ENCODE measurements at places on chromosomes 2 and 18.

GRCh38 chr2:225120186-225120585, 77.9 kb upstream of the DOCK10 start:
- DNase-seq: no peak

DNA sequence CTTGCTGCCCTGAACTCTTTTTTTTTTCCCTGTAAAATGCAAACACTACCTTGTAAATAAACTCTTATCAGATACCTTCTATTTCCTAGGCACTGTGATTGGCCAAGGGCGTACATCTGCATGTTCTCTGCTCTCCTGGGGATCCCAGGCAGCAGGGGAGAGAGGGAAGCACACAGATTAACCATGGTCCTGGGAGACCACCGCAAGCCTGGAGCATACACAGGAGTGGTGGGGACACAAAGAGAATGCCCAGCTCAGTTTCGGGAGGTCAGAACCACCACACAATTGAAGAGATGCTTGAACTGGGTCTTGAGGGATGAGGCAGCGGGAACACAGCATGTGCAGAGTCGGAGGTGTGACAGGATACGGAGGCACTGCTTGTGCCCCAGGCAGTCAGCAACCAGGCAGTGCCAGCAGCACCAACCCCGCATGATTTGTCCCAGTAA, 2.1 kb downstream of the GREB1 start:
- DNase-seq: no peak

GRCh38 chr2:199914372-199914958, 3.4 kb downstream of the C2orf69 start:
- no peak for DNase-seq

GRCh38 chr2:86249579-86250391, 50.5 kb downstream of the MRPL35 start:
- peak; percentile 60 for DNase-seq

DNA sequence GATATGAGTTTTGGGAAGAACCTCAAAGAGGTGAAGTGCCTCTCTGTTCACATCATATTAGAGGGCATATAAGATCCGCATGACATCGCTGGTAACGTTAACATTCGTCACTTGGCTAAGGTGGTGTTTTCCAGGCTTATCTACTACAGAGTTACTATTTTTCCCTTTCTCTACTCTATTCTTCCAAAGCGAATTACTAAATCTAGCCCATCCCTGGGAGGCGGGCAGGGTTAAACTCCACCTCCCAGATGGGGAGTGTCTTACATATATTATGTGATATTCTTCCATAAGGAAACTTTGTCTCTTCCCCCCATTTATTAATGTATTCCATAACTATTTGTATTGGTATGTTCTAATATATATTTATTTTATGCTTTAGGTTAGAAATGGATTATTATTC, 293.9 kb downstream of the CYRIA start:
- no peak for DNase-seq

DNA sequence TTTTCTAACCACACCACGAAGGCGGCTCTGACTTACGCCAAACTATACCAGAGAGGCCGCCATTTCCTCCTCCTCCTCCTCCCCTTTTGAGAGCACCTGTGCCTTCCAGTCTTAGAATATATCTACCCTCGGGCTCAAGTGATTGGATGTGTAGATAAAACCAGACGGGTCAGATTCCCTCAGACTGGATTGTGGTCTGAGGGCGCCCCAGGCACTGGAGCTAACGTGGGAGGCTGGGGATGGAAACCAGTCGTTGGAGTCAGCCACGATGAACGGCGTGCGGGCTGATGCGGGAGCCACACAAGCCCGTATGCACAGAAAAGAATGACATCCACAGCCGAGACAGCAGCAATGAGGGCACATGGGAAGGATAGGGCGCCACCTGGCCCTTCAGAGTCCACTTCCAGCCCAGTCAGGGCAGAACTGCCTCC, 12.3 kb upstream of the ODC1 start:
- DNase-seq: no peak

GRCh38 chr18:45978084-45978483, 11.0 kb upstream of the EPG5 start:
- no peak for DNase-seq

DNA sequence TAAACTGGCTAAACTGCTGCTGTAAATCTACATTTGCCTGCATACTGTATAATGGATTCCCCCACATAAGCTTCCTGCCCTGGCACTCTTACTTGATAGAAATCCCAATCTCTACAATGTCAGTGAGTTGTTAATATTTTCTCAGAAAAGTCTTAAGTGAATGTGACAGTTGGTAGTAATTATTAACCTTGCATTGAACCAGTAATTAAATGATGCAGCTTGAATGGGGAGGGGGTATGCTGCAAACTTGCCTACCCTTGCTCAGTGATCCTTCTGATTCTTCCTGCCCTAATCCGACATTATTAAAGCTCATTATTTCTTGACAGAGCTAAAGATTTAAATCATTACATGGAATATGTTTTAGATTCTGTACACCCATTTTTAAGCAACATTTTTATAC, 119.0 kb upstream of the CDH7 start:
- no peak for DNase-seq

- no peak for DNase-seq
Measured at GRCh38 chr2:37653805-37654378, 17.6 kb downstream of the CDC42EP3 start.

DNA sequence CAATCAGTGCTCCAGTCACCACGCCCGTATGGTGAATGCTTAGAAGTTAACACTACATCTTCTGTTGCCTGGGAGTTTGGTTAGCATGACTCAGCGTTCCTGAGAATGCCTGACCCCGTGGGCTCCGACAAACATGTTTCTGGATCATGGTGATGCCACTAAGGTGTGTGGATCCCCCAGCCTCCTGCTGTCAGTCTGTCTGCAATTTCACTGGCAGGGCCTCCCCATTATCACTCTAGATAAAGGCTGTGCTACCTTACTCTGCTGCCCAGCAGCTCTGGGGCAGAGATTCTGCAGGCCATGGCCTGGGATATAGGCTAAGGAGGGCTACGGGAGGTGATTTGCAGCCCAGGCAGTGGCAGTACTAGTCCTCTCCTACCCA, 66.0 kb downstream of the STPG4 start:
- DNase-seq: no peak

DNA sequence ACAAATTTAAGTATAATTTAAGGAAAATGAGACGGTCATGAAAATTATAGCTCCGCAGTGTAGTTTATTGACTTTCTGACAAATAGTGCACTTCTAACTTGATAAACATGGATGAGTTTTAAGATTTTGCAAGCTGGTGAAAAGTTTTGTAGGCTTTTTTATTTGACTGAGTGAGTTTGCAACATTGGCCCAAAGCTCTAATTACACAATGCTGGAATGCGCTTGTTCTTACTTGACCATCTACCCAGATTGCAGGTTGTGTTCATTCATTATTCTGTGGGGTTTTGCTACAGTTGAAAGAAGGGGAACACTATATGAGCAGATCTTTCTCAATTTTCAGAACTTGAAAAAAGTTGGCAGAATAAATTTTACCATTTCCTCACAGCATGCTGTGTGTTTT, 13.5 kb downstream of the SPOPL start:
- no peak for DNase-seq

DNA sequence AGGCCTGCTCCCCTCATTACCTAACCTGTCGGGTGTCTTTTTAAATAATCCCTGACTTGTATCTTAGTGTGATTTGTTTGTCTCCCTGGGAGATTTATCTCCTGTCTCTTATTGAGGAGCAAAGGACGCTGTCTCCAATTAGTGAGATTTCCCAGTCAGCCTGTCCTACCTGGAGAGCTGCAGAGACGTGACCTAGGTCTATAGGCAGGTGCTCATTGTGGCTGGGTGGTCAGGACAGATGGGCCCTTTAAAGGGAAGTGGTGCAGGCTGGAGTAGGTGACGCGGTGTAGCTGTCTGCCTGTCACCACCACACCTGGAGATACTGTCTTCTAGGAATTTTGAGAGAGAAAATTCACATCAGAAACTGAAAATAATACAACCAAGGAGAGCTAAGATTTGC, 28.0 kb downstream of the PLB1 start:
- no peak for DNase-seq

GRCh38 chr2:29743516-29743915, 177.9 kb downstream of the ALK start:
- DNase-seq: no peak

DNA sequence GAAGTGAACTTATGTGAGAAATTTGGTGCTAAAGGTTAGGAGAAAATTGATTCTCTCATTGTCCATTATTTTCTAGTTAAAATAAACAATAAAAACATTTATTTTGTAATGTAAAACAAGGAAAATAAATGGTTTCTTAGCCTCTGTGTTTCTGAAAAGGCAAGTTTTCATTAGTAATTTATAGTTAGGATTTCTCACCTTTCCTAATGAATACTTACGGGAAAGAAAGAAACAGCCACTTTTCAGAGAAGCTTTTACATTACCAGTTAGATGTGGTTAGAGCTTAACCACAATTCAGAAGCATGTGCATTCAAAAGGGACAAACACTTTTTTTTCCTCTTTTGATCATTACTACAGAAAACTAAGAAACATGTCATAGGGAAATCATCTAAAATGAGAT, 18.8 kb downstream of the NEMP2 start:
- DNase-seq: no peak

DNA sequence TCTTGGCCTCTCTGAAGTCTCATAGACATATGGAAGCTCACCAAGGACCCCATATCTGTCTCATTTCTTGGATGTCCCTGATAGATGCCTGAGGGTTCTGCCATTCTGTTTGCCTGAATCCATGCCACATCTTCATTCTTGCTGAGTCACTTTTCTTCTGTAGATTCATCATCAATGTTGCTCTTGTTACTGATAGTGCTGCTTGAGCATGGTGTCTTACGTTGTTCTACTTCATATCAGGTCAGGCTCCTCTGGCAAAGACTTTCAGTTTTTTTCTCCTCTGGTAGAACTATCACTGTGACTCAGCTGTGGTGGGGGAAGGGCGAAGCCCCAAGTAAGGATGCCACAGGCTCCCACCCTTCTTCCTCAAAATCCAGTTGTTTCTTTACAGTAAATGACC, 885.2 kb downstream of the DCDC2C start:
- DNase-seq: no peak

DNA sequence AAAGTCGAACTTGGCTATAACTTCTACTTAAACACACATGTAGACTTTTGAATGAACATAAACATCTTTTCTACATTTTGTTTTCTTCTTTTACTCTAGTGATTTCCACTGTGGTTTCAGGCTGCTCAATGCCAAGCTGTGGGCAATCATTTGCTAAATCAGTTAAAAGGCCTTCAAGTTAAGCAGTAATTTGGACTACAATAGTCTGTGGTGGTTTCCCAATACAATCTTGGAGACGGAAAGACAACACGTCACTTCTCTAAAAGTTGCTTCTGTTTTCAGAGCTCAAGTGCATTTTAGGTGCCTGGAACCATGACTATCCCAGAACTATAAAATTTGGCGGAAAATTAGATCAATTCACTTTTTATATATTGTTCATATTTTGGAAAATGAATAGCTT, 69.4 kb downstream of the TXNL1 start:
- DNase-seq: no peak

DNA sequence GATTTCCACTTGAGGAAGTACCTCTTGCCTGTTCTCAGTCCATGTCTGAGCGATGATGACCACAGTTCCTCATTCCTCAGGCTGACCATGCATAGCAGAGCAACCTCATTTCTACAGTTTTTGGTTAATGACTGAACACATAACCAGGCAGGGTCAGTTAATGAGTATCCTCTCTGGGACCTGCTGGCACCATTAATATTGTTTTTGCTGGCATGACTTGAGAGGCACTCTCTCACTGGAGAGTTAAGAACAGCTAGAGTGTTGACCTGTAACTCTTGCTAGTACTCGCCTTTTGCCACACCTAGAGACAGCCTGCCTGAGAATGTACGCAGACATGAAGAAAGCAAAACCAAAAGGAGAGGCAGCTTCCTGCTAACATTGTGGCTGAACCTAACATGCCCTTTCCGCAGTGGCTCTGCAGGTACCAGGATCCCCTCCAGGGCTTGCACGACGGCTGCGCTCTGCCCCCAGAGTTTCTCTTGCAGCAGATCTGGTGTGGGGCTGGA, 23.9 kb downstream of the PECR start:
- DNase-seq: no peak

GRCh38 chr2:128325611-128326181, 7.0 kb upstream of the HS6ST1 start:
- DNase-seq: no peak

DNA sequence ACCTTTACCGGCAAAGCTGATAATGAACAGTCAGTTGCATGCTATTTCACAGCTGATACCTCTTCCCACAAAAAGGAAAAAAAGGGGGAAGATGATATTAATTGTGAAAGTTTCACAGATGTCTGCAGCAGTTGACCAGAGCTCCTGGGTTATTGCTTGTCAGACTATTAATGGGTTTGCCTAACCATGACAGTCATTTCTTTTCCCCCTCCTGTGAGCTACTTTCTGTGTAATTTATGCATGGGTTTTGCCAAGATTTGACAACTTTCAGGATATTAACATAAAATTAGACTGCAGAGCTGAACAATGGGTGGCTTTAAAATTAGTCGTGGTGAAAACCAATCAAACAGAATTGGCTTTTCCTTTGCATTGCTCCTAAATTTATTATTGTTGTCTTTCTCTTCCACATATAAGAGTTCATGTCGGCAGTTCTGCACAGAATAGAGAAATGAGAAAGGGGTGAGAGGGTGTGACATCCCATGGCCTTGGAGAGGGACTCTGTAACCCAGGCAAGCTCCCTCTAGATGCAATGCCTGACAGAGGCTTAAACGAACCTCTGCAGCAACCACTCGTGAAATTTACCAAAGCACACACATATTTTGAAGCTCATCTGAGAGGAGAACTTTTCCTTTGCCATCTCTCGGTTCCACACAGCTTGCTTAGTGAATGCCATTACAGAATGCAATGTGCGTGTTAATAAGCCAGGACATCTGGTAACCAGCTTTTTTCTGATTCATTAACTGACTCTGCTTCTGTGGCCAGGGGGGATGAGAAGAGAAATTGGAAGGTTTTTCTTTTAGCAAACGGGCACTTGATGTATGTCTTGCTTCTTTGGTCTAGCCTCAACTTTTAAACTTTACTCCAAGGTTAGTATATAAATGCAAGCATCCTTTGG, 82.2 kb upstream of the ITGA4 start:
- DNase-seq: no peak

- DNase-seq: no peak
Measured at GRCh38 chr2:170013802-170014551, 164.0 kb upstream of the MYO3B start.

DNA sequence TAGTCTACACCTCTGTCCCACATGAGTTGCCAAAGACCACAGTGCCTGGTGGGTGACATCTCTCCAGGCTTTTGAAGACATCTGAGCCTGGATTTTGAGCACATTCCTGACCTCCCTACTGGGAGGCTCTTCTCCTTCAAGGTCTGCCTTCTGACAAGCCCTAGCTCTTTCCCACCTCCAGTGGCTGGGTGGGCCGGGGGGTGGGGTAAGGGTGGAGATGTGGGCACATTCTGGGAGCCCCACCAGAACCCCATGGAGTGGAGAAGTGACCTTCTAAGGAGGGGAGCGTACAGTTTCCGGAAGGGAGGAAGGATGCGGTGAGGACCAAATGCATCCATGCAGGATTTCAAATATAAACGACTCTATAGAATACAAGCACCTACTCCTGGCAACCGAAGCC, 27.9 kb upstream of the ANXA4 start:
- DNase-seq: no peak

Measured in HS-5 (cell line).